ENCODE measurements at places on chromosomes 1 and 21. TPM values are rescaled to one million over a fixed set of nuclear protein-coding genes. Genes with fewer than 3 reads are reported as not detected.

Gene GPX7
- total RNA-seq, result 5.9 TPM

Gene SPRR2G
- total RNA-seq, result not detected

- no peaks in the 10 kb centered on the region for H3K4me1 ChIP-seq
- H3K4me3 ChIP-seq, result no peak overlapping the region
- no peak overlapping the region for H3K27ac ChIP-seq
- no peaks in the 10 kb centered on the region for H3K36me3 ChIP-seq
- DNase-seq, result no peak
Measured at GRCh38 chr1:78831731-78832360, 174.7 kb downstream of the ADGRL4 start.

DNA sequence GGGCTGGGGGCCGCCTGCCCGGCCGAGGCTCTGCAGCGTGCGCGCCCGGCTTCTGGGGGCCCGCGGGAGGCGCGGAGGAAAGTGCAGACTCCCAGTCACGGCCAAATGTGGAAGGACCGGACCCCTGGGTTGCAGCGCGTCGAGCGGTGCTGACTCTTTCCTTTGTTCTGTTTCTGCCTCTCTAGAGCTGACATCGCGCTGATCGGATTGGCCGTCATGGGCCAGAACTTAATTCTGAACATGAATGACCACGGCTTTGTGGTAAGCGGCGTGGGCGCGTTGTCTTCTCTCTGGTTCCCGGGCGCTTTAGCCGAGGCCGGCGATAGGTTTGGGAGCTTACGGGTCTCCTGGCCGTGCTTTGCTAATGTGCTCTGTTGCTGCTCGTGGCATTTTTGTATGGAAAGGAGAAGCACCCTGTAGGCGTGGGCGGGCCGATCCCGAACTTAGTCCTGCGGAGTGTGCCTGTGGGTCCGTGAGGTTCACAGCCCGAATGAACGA lies 629 bp downstream of the PGD start:
- H3K36me3 ChIP-seq, result no peaks in the 10 kb centered on the region
- H3K27me3 ChIP-seq, result no peaks in the 10 kb centered on the region
- peak; percentile 31 for DNase-seq
- H3K4me1 ChIP-seq, result no peaks in the 10 kb centered on the region
- H3K4me3 ChIP-seq, result peak overlapping the region; percentile 91

GRCh38 chr1:14742181-14742980 lies 143.9 kb downstream of the KAZN start:
- H3K27ac ChIP-seq, result no peak overlapping the region
- no peaks in the 10 kb centered on the region for H3K36me3 ChIP-seq
- H3K27me3 ChIP-seq, result peaks cover 5% of the 10 kb centered on the region
- no peak overlapping the region for H3K4me3 ChIP-seq
- no peaks in the 10 kb centered on the region for H3K4me1 ChIP-seq
- no peak for DNase-seq

DNA sequence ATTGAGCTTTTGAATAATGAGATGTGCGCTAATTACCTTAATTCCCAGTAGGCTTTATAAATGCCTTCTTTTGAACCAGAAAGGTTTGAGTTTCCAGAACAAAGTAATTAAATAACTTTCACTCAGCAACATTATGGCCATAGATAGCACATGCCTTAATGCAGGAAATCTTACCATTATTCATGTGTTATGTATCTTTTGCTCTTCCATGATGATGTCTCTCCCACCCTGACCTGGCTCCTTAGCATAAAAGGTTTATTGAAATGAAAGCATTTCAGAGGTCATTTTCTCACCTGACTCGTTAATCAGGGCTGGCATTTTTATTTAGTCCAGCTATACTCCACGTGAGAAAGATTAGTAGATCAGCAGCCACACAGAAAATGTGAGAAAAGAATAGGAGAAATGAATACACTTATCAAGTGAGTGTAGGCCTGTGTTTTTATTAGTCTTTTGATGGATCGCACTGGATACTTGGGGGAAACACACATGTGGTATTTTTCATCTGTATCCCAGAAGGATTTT lies 180.2 kb downstream of the ATP6V1G3 start:
- no peak overlapping the region for H3K4me3 ChIP-seq
- no peaks in the 10 kb centered on the region for H3K36me3 ChIP-seq
- H3K27me3 ChIP-seq, result no peaks in the 10 kb centered on the region

Gene S100A2
- not detected for total RNA-seq

GRCh38 chr21:34770576-34770975 lies 101.8 kb downstream of the CLIC6 start:
- DNase-seq, result no peak
- H3K4me1 ChIP-seq, result no peaks in the 10 kb centered on the region
- no peaks in the 10 kb centered on the region for H3K27me3 ChIP-seq
- H3K36me3 ChIP-seq, result no peaks in the 10 kb centered on the region
- H3K4me3 ChIP-seq, result no peak overlapping the region
- H3K27ac ChIP-seq, result no peak overlapping the region

DNA sequence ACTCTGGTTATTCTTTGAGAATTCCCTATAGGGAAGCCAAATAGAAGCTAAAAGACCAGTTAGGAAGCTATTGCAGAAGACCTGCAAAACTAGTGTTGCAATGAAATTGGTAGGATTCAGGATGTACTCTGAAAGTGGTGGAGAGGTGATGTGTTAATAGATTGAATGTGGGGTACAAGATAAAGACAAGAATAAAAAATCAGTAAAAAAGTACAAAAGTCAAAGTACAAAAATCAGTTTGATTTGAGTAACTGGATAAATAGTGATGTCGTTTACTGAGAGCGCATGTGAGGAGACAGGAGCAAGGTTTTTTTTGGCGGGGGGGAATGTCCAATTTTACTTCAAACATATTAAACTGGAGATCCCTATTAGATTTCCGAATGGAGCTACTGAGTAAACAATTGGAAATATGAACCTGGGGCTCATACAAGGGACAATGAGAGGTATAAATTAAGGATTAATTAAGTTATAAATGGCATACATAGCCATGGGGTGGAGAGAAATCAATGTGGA lies 2.5 kb upstream of the DCAF8 start:
- no peak for DNase-seq
- no peaks in the 10 kb centered on the region for H3K36me3 ChIP-seq
- no peak overlapping the region for H3K27ac ChIP-seq
- H3K27me3 ChIP-seq, result no peaks in the 10 kb centered on the region
- peaks cover 5% of the 10 kb centered on the region for H3K4me1 ChIP-seq

DNA sequence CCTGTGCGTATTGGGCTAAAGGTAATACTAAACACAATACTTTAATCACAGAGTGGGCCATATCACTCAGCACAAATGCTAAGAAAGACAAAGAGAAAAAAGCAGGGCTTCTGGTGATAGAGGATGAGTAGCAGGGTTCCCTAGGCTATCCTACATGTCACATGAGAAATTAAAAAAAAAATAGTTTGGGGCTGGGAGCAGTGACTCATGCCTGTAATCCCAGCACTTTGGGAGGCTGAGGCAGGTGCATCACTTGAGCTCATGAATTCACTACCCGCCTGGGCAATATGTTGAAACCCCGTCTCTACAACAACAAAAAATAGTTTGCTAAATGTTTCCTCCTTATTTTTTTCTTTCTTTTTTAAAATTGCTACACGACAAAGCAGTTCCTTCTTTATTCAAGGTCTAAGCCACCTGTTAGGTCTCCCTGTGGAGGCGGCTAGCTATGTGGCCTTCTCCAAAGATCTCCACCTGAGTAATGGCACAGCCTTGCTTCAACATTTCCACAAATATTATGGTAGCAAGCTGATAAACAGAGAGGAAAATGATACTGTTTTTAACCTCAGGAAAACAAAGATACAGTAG lies 1.5 kb downstream of the ENSA start:
- H3K27me3 ChIP-seq, result no peaks in the 10 kb centered on the region
- no peaks in the 10 kb centered on the region for H3K36me3 ChIP-seq
- no peak for DNase-seq
- H3K27ac ChIP-seq, result no peak overlapping the region

Gene LMOD1
- 191 TPM for total RNA-seq

- no peak within 1 kb of the TSS for H3K4me3 ChIP-seq
- H3K4me1 ChIP-seq, result no peaks in the 10 kb centered on the region
- no peak within 1 kb of the TSS for H3K27ac ChIP-seq
- no peaks in the 10 kb centered on the region for H3K36me3 ChIP-seq
- DNase-seq, result no peak
Measured at GRCh38 chr1:89363638-89364536, at the start of gene GBP6. TSS of gene GBP6 (plus strand) at chr1:89364059. CDS start at chr1:89368552, 4,493 bp downstream.

Gene BRINP3
- 39.7 TPM for total RNA-seq

DNA sequence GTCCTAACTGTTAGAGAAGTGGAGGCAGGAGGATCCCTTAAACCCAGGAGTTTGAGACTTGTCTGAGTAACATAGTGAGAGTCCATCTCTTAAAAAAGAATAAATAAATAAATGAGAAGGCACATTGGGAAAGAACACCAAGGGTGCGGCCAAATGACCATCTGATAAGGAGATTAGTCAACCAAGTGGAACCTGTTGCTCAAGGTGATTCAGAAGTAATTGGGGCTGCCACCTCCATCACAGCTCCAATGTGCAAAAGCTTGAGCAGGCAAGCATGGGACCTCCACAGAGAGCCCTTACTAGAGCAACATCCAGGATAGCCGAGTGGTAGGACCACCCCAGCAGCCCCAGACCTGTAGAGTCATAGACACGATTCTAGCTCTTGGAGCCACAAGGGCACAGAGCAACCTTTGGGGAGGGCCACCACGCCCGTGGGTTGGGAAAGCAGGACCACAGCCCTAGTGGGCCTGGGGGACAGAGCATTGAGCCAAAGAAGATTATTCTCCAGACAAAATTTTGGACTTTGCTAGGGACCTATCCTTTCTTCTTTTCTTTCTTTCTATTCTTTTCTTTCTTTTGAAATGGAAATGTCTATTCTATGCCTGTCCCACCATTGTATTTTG lies 40.9 kb downstream of the KCNK1 start:
- no peaks in the 10 kb centered on the region for H3K4me1 ChIP-seq
- no peak overlapping the region for H3K27ac ChIP-seq
- H3K4me3 ChIP-seq, result no peak overlapping the region
- no peaks in the 10 kb centered on the region for H3K36me3 ChIP-seq

Gene SV2A
- 1.5 TPM for total RNA-seq

Gene NMNAT2
- total RNA-seq, result 1.5 TPM

GRCh38 chr1:89041119-89041641 lies 18.5 kb upstream of the GBP3 start:
- DNase-seq, result no peak
- no peak overlapping the region for H3K4me3 ChIP-seq
- H3K27me3 ChIP-seq, result no peaks in the 10 kb centered on the region
- no peak overlapping the region for H3K27ac ChIP-seq
- H3K36me3 ChIP-seq, result no peaks in the 10 kb centered on the region
- H3K4me1 ChIP-seq, result no peaks in the 10 kb centered on the region

DNA sequence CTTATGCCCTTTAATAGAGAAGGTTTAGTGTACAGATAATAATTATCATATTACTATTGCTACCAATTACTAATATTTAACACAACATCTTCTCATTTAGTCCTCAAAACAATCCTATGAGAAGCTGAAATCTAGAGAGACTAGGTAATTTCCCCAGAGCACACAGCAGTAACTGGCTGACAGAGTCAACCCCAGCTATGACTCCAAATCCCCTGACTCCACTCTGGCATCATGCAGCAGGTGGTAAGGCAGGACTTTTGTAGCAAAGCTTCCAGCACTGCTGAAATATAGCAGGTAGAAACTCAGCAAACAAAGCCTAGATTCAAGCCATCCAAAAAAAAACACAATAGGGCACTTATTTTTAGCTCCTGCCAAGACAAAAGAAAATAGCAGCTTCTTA lies 79.3 kb upstream of the RGS2 start:
- no peak overlapping the region for H3K4me3 ChIP-seq
- no peaks in the 10 kb centered on the region for H3K27me3 ChIP-seq
- no peak for DNase-seq
- H3K4me1 ChIP-seq, result no peaks in the 10 kb centered on the region

- peak overlapping the region; percentile 46 for H3K4me3 ChIP-seq
- H3K36me3 ChIP-seq, result no peaks in the 10 kb centered on the region
- no peaks in the 10 kb centered on the region for H3K27me3 ChIP-seq
- H3K27ac ChIP-seq, result no peak overlapping the region
- H3K4me1 ChIP-seq, result no peaks in the 10 kb centered on the region
Measured at GRCh38 chr1:158177700-158178450, 2.8 kb upstream of the CD1D start.

GRCh38 chr1:17839641-17840196 lies 84.6 kb downstream of the ACTL8 start:
- no peak overlapping the region for H3K4me3 ChIP-seq
- H3K36me3 ChIP-seq, result no peaks in the 10 kb centered on the region
- H3K27ac ChIP-seq, result no peak overlapping the region
- no peaks in the 10 kb centered on the region for H3K27me3 ChIP-seq
- H3K4me1 ChIP-seq, result no peaks in the 10 kb centered on the region
- DNase-seq, result no peak

GRCh38 chr21:38869196-38869595 lies 63.5 kb downstream of the ETS2 start:
- no peak overlapping the region for H3K4me3 ChIP-seq
- H3K36me3 ChIP-seq, result no peaks in the 10 kb centered on the region
- H3K27ac ChIP-seq, result no peak overlapping the region

GRCh38 chr21:29656504-29657239 lies 283.1 kb downstream of the GRIK1 start:
- no peaks in the 10 kb centered on the region for H3K27me3 ChIP-seq
- H3K27ac ChIP-seq, result no peak overlapping the region
- H3K4me1 ChIP-seq, result no peaks in the 10 kb centered on the region

DNA sequence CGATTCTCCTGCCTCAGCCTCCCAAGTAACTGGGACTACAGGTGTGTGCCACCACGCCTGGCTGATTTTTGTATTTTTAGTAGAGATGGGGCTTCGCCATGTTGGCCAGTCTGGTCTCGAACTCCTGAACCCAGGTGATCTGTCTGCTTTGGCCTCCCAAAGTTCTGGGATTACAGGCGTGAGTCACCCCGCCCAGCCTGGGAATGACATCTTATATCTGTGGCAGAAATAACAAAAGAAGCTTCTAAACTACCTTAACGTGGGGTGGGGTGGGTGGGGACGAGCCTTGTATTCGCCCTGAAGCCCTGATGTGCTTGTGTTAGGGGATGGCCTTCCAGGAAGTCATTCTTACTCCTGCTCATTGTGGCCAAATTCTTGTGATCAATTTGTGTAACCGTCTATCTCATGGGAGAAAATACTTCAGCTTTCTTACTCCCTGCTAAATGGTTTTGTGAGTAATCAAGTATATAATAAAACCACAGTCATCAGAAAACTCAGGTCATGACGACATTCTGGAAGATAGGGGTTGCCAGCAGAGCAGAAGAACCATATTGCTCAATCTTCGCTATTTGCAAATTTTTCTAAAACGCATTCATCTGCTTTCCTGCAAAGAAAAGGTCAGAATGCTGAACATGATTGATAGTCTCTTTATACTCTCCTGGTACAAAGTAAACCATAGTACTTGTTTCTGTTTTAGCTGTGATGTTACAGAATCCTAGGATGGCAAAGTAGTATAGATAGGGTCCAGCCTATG lies 63.2 kb downstream of the DIRAS3 start:
- H3K4me1 ChIP-seq, result no peaks in the 10 kb centered on the region
- no peak overlapping the region for H3K4me3 ChIP-seq
- no peaks in the 10 kb centered on the region for H3K36me3 ChIP-seq
- H3K27ac ChIP-seq, result peak overlapping the region; percentile 48
- H3K27me3 ChIP-seq, result no peaks in the 10 kb centered on the region
- DNase-seq, result no peak

DNA sequence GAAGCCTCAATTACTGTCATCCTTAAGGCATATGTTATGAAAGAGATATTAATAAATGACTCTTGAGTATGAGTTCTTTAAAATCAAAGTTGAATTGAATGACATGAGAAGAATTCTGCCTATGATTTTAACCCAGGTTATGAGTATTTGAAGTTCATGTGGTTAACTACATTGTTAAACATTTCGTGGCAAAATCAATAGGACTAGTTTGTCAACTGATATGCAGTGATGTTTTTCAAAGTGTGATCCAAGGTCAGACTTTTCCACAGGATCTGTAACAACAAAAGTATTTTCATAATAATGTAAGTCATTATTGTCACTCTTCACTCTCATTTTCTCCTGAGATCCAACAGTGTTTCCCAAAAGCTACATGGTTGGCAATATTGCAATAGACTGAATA lies 189.5 kb downstream of the DENND1B start:
- no peak overlapping the region for H3K4me3 ChIP-seq
- DNase-seq, result no peak
- no peaks in the 10 kb centered on the region for H3K4me1 ChIP-seq
- H3K27ac ChIP-seq, result no peak overlapping the region
- H3K36me3 ChIP-seq, result no peaks in the 10 kb centered on the region
- no peaks in the 10 kb centered on the region for H3K27me3 ChIP-seq
